ENCODE measurements at places on chromosomes 4 and X.

- no peak for ATAC-seq
Observed at GRCh38 chr4:39476187-39476895, 17.5 kb downstream of the LIAS start.

DNA sequence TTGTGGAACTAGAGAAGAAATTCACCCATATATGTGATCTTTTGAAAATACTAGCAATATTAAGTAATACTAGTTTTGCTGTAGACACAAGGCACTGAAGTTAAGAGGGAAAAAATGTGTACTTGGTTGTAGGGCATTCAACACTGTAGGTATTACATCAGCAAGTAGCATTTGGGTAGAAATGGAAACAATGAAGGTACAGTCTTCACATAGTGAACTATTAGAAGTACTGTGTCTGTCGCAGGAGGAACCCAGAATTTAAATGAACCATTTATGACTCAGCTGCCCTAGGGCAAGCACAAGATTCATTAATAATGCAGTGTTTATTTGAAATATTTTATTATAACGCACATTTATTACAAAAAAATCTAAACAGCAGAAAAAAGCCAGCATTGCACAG lies 572.7 kb upstream of the TENM3 start:
- ATAC-seq: no peak

DNA sequence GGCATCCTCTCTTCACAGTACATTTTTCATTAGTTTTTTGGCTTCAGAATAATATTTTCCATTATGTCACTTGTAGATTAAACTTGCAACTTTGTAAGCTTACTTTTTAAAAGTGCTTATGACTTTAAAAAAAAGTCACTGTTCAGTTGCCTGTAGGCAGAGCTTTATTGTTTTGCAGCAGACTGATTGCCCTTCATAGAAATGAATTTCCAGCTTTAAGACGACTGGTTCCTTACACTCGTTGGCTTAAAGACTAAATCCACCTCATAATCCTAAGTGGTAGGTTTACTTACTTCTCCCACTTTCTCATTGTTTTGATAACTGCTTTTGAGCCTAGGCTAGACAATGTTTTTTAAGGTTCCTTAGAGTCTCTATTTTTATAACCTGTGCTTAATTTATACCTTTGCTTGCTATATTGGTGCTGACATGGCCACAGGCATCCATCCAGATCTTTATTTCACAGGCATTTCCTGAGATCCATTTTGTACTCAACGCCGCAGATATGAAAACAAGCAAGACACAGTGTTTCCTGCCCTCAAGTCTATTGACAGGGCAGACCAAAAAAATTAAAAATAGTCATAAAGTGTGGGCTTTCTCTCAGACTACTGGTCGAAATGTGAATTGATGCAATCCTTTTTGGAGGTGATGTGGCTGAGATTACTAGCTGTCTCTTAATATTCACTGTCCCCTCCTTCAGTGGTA lies 12.6 kb upstream of the IL13RA2 start:
- ATAC-seq: no peak

DNA sequence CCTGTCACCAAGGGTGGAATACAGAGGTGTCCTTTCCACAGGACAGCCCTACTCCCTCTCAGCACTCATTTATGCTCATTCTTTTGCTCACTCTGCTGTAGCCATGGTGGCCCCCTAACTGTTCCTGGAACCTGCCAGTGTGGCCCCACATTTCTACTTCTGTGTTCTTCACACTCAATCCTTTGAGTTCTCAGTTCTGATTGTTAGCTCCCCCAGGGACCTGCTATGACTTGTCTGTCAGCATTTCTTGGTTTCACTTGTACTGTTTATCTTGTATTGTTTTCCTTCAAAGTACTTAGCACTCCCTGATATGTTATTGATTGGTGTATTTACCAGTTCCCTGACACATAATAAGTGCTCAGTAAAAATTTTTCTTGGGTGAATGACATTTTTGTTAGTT lies 14.9 kb downstream of the VBP1 start:
- ATAC-seq: no peak

GRCh38 chr4:8840006-8840793 lies 31.4 kb downstream of the HMX1 start:
- ATAC-seq: peak; percentile 17

- no peak for ATAC-seq
Observed at GRCh38 chr4:150316332-150317205, 238.3 kb downstream of the DCLK2 start.

DNA sequence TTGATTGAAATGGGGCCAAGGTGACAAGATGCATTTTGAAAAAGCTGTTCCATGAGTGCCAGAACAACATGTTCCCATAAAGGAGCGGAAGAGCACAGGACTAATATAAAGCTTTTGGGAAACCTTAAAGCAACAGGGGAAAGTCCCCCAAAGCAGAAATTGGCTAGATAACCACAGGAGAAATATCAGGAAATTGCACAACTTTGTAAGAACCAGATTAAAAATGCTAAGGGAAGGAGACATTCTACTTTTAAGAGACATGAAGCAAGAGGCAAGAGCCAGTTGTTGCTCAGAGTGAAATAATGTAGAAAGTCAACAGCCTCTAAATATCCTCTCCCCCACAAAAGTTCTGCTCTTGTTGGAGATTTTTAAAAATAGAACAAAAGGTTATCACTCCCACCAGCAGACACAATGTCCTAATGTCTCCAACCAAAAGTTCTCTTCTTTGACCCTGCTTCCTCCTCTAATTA lies 85.2 kb upstream of the LNX1 start:
- ATAC-seq: no peak

DNA sequence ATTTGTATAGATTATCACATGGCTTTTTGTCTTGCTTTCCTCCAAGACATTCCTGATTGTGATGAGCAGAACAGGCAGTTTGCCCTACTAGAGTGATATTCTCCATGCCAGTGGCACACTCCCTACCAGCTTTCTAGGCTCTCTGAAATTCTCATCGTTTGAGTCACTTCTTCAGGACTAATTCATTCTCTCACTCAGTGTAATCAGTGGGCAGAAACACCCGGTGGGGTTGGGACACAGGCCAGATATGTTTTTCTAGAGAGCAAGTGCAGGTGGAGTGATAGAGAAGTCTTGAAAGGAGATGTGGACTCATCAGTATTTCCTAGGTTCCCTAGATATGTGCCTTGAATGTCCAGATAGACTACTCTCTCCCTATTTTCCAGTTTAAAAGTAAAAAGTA lies 13.1 kb downstream of the RAB33A start:
- ATAC-seq: no peak

DNA sequence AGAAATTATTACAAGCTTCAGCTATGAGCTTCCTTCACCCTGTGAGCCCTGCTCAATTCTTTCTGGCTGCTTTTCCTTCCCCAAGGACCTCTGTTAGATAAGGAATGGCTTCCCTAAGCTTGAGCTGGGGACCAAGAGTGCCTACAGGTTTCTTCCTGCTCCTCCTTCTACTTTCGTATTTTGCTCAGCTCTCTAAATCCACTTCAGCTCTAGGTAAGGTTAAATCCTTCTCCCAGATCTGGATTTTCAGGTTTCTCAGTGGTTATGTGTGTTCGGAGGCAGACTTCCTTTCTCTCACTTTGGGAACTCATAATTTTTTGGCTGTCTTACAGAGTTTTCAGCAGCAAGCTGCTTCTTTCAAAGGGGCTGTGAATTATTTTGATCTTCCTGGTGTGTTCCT lies 21.9 kb upstream of the ZDHHC15 start:
- ATAC-seq: peak; percentile 23

GRCh38 chr4:150259861-150260567 lies 181.8 kb downstream of the DCLK2 start:
- no peak for ATAC-seq

DNA sequence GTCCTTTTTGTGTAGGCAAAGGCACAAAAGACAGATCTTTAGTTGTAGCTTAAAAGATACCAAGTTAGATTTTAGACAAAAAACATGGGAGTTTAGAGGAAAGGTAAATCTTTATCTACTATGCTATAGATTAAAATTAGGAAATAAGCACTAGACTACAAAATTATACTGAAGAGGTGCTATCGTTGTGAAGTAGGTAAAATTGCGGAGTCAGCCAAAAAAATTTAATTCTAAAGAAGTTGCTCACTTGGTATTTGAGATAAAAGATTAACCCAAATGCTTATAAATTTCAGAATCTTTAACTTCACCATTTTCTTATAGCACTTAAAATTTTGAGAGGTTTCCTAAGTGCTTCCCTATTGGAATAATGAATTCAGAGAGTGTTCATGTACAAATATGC lies 604.1 kb downstream of the GRXCR1 start:
- ATAC-seq: no peak

DNA sequence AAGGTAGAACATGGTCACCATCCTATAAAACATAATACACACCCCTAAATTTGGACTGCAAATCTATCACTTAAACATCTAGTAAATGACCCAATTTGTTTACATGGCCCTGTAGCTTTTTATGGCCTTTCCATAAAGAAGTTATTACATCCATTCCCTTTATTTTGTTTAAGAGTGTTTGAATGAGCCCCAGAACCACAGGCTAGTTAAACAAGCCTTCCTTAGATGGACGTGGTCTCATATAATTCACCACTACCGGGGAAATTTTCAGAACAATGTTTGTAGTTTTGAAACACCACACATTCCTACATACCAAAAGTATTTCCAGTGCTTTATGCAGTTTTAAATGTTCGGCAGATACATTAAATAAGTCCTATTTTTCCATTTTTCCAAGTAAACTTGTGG lies 12.3 kb downstream of the PDGFC start:
- ATAC-seq: no peak

GRCh38 chr4:15254236-15254880 lies 173.5 kb upstream of the C1QTNF7 start:
- peak; percentile 27 for ATAC-seq

- ATAC-seq: peak; percentile 19
Observed at GRCh38 chr4:7291372-7292114, 99.2 kb downstream of the SORCS2 start.

GRCh38 chr4:39497909-39498726 lies 29.1 kb downstream of the UGDH start:
- no peak for ATAC-seq

GRCh38 chr4:52659722-52660261 lies 691 bp upstream of the USP46 start:
- ATAC-seq: peak; percentile 24

DNA sequence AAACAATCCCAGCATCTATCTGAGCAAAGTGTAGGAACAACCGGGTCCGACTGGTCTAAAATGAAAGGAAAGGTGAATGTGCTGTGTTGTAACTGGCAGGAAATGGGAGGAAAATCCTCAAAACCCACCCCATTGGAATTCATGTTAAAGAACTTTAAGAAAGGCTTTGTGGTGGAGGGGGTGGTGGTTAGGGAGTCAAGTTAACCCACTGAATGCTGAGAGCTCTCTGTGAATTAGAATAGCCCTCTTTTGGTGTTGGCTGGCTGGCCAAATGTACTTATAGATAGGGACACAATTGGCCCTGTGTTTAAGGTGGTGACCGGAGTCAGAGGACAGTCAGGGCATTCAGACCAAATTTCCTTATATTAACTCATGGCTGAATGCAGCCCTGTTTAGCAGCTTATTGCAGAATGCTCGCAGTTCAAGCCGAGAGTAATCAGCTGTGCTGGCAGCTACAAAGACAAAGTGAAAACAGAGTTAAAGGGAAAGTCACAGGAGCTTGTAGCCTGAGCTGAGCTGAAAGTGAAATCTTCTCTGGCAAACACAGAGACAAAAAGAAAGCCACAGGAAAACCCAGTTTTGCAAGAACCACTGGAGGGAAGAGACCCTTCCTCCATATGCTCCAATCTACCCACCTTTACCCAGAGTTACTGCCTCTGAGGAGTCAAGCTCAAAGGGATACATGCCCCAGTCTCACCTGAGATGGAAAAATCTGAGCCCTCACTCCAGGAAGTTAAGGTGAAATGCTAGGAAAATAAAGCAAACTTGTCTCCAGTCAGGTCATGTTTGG lies 38.5 kb upstream of the UGT2B7 start:
- ATAC-seq: peak; percentile 58

DNA sequence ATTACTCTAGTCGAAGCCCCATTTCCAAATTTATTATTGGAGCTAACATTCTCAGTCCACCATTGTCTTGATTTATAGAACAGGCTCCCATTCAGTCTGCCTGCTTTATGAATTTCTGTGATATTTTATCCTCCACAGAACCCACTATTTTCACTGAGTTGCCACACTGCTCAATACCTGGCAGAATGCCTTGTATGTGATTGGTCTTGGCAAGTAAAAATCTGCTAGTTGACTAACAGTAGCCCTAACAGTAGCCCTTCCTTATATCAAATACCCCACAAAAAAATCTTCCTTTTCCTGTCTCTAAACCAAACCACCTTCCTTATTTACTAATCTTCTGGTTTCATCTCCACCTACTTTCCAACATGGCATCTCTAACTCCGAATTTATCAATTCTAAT lies 82.6 kb downstream of the CHM start:
- ATAC-seq: no peak

DNA sequence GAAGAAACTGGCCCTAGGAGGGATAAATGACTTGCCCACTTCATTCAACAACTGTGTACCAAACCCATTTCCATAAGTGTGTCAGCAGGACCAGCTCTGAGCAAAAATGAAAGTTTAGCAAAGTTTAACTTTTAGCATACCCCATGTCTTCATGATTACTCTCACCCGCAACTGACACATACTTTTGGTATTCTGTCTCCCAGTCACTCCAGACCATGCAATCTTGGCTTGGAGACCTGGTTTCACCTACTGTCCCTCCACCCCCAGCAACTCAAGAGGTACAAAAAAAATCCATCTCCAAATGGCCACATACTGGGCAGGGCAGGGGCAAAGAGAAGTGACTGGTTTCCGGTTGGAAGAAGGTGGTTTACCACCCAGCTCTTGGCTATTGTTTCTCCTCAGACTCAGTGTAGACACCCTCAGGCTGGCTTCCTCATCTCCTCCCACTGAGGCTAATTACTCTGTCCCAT lies 79.8 kb downstream of the RLIM start:
- ATAC-seq: no peak

DNA sequence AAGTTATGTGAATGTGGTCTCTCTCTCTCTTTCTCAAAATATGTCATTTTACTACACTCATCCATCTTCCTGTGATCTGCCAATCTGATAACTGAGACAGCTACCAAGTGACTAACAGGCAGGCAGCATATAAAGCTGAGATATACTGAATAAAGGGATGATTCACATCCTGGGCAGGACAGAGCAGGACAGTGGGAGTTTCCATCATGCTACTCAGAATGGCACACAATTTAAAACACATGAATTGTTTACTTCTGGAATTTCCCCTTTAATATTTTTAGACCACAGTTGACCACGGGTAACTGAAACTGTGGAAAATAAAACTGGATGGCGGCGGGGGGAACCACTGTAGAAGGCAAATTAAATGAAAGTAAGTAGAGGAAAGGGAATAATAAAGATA lies 58.6 kb upstream of the DCTD start:
- peak; percentile 83 for ATAC-seq

DNA sequence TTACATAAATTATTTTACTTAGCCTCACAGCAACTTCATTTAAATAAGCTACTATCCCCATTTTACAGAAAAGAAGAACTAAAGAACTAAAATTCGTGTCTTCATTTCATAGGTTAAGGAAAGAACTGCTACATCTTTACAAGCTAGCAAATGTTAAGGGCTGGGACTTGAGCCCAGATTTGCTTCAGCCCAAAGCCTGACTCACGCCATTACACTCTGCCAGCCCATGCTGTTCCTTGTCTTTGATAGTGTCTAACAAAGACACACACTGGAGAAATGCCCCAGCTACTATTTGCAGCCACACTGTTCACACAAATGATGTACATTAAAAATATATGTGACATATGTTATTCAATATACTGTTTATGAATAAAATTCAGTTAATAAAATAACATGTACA lies 29.0 kb upstream of the ERVMER34-1 start:
- ATAC-seq: peak; percentile 67
